ENCODE measurements at places on chromosomes 2 and 18. TPM values are rescaled to one million over a fixed set of nuclear protein-coding genes. Genes with fewer than 3 reads are reported as not detected.

The CRYBA2 gene
- total RNA-seq: not detected

The SANBR gene
- 17.0 TPM for total RNA-seq

The TSGA10 gene
- total RNA-seq: 5.0 TPM

The NAB1 gene
- total RNA-seq: 44.2 TPM

The UGGT1 gene
- 80.0 TPM for total RNA-seq

The RPRM gene
- total RNA-seq: 0.36 TPM

The RAX gene
- not detected for total RNA-seq

The CNTNAP5 gene
- not detected for total RNA-seq

The EIF2AK3 gene
- total RNA-seq: 24.2 TPM

The SERPINB3 gene
- not detected for total RNA-seq

The DAPL1 gene
- total RNA-seq: not detected
